Activated gamma-delta T cell treated with Interleukin-2 at 50 U/mL for 16 hours (primary cell): ENCODE measurements at places on chromosomes 11 and 22.

GRCh38 chr22:37635157-37635556, 4.3 kb upstream of the SH3BP1 start:
- no peak for DNase-seq

DNA sequence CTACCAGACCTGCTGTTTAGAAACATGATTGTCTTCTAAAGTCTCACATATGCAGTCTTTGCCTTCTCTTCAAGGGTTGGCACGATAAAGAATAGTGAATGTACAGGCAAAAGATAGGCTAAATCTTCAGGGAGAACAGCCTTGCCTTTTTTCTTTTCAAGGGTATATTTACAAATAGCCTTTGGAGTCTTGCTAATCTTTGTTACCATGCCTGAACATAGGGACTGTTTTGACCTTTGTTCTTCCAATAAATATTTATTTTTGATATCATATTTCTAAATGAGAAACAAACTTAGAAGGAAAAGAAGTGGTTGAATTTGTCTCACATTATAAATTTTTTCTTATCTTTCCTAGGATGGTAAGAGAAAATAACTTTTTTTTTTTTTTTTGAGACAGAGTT, 12.7 kb downstream of the CSTPP1 start:
- no peak for DNase-seq

GRCh38 chr11:65558930-65559509, 861 bp upstream of the LTBP3 start:
- DNase-seq, result no peak

- no peak for DNase-seq
Measured at GRCh38 chr11:86143087-86144030, 74.5 kb upstream of the PICALM start.

DNA sequence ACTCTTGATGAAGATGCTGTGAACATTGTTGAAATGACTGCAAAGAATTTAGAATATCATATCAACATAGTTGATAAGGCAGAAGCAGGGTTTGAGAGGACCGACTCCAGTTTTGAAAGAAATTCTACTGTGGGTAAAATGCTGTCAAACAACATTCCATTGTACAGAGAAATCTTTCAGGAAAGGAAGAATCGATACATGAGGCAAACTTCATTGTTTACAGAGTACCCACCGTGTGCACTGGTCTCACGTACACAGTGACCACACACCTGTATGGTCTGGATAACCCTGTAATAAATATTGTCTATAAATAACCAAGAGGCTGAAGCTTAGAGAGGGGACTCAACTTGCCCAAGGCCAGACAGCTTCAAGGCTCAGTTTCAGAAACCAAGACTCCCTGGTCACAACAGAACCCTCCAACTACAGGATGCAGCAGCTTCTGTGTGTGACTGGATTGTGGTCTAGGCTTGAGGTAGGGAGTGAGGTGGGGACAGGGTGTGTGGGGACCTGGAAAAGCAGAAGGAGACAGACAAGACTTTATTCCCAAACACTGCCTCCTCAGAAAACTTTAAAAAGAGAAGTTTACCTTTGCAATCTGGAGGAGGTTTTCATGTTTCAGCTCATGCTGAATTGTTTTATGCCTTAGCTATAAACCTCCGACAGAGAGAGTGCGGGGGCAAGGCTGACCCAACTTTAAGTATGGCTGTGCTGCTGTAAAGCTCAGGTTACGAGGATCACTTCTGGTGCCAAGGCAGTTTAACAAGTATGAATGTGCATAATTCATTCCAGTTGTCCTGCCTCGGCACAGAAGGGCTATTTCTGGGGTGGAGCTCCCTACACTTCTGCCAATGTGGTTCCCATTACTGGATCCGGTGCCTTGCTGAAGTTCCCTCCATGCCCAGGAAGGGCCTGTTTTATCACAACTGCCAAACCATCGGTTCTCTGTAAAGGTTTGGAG, 372.6 kb upstream of the NARS2 start:
- no peak for DNase-seq

DNA sequence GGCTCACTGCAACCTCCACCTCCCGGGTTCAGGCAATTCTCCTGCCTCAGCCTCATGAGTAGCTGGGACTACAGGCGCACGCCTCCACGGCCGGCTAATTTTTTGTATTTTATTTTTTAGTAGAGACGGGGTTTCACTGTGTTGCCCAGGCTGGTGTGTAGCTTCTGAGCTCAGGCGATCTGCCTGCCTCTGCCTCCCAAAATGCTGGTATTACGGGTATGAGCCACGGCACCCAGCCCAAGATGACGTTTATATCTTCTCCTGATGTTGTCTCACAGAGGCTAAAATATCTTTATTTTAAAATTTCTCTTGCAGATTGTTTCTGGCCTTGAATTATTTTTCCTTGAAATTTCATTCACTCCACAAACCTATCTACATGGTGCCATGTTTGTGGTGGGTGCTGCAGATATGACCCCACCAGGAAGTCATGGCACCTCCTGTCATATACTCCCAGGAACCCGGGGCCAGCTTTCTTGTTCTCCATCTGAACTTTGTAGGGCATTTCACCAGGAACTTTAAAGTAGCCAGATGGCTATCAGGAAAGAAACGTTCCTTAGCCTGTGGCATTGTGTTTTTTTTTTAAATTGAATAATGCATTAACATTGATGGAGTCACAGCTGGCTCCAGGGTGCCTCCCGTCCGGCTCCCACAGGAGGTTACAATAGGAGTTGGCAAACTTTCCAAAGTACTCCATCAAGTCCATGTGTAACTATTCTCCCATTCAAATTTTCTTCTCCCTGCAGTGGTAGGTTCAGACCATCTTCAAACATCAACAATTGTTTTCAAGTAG, 42.0 kb upstream of the LIPT2 start:
- DNase-seq, result no peak

DNA sequence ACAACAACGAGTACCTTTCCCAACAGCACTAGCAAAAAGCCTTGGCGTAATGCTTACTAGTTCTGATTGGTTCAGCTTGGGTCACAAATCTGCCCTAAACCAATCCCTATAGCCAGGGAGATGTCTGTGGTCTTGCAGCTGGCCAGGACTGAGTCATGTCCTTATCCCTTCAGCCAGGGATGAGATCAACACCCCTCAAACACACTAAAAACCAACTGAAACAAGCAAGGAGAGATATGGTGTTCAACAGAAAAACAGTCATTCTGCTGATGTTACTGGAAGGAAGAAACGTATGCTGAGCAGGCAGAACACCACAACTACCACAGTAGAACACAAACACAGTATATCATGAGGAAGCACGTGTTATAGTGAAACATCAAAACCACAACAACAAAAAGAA, 375.6 kb downstream of the LARGE1 start:
- no peak for DNase-seq

DNA sequence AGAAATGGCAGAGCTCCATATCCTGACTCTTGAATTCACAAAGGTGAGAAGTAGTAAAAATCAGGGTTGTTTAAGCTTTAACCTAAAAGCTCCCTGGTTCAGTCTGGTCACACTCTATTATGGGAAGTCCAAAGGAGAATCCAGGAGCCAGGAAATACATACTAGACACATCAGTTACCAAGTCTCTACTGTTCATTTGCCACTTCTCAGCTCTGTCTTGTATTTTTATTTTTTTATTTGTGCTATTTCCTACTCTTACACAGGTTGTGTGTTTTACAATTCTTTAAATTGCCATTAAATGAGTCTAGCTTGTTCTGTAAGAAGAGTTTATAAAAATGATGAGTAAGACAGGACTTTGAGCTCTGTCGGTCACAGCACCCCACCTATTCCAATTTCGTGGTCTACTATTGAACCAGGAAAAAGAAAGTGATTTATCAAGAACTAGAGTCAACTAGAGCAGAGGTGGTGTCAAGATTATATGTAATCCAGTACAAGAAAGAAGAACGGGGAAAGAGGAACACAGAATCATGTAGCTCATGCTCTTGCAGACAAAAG, 9.7 kb downstream of the MS4A12 start:
- no peak for DNase-seq

DNA sequence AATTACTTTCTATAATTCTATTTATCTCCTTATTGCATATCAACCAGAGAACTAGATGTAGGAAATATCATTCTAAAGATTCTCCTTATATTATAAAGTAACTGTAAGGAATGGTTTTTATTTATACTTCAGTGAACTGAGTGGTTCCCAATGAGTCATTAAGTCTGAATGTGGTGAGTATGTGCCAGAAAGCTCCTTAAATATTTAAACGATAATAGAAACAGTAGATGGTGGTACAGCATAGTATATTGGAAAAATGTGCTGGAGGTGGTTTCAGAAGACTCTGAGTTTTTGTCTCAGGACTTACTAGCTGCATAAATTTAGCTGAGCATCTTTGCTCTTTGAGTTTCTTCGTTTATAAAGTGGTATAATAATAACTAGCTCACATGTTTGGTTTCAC, 653.5 kb downstream of the FAM181B start:
- DNase-seq, result no peak

- DNase-seq, result no peak
Measured at GRCh38 chr22:41146573-41146972, 54.2 kb downstream of the EP300 start.

DNA sequence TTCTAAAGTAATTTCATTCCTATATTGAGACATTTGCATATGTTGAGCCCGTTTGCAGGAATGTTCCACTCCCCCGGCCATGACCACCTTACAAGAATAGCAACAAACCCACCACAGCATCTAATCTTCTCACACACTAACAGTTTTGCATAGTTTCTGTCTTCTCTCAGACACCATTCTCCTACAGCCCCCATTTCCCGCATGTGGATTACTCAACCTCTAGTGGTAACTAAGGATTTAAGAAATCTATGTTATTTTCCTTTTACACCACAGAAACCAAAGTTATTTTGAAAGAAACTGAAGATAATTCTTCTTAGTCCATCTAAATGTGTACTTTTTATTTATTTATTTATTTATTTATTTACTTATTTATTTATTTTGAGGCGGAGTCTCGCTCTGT, 2.3 kb downstream of the MS4A4E start:
- DNase-seq, result no peak

DNA sequence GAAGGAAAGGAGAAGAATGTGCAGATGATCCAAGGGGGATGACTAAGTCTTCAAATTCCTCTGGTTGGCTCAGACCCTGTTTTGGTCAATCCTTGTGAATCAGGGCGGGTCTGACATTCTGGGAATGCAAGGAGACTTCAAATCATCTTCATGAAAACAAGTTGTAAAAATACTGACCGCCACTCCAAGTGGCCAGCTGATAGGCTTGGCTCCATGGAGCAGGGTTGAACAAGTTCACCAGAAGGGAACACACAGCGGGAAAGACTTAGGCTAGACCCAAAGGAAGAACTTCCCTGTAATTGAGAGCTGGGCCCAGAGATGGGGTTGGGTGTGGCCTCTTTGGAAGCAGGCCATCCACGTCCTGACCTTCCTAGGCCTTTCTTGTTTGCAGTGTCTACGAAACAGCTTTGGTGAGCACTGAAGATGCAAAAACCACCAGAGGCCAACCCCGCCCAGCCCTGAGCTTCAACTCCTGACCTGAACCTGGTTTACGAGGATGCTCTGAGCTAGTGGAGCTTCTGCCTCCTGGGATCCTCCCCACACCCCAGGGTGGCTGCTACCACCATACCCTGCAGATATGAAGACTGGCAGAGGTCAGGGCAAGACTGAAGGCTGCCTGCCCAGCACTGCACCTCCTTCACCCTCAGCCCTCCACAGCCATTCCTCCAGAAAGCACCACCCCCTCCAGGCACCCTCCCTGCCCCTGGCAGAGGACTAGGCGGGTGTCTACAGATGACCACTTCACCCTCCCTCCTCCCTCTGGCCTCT, 26.1 kb downstream of the GDPD5 start:
- no peak for DNase-seq

DNA sequence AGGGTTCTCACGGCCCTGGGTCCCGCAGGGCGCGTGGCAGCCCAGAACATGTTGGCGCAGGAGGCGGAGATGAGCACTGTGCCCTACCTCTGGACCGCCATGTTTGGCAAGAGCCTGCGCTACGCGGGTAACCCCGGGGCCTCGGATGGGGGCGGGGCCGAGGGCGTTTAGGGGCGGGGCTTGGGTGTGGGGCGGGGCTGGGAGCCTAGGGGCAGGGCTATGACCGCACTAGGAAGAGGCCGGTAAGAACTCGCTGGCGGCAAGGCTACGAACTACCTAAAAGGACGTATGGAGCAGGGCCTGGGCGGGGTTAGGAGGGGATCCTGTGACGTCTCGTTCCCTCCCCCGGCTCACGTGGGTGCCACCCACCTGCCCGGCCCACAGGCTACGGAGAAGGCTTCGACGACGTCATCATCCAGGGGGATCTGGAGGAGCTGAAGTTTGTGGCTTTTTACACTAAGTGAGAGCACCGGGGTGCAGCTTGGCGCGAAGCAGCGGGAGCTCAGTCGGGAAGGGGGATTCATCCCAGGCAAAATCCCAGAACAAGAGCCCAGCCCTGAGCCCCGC, 2.8 kb upstream of the LZTR1 start:
- peak; percentile 33 for DNase-seq

- peak; percentile 88 for DNase-seq
Measured at GRCh38 chr22:31676700-31677099, 14.7 kb upstream of the PISD start.

DNA sequence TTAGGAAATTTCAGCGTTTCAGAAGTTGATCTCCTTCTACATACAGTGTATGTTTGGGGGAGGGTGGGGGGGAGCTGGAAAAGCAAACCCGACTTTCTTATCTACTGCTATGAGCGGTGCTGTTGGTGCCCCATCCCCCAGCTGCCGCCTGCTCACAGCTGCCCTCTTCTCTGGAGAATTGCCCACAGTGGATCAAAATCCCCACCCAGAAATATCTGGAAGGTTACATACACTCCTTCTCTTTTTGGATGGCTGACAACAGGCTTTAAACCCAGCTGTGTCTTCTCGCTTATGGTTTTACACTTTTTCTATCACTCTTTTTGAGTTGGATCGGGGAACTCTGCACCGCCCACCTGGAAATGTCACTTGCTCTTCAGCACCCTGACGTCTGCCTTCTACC, 56.4 kb downstream of the DHCR7 start:
- no peak for DNase-seq

GRCh38 chr11:35393098-35393497, 26.3 kb downstream of the SLC1A2 start:
- no peak for DNase-seq

GRCh38 chr11:100687054-100687629, at the start of gene ARHGAP42:
Gene ARHGAP42 (plus strand): TSS chr11:100687288. CDS start chr11:100687679, 391 bp downstream.
- DNase-seq, result peak; percentile 14

DNA sequence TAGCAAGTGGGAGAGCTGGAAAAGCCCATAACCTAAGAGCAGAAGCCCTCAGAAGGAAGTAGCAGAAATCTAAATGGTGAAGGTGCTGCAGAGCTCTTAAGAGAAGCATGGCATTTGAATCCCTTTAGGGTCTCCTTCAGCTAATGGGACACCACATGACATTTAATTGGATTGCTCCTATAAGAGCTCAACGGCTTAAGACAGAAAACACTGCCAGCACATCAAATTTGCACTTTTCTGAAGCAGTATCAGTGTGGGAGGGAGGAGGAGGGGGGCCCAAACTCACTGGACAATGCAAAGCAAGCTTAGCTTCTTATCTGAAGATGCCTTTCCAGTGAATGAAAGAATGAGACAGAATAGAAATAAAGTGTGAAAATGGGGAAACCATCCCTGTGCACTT, 287.9 kb upstream of the MTNR1B start:
- DNase-seq, result no peak

- no peak for DNase-seq
Measured at GRCh38 chr11:119087747-119088241, 3.1 kb downstream of the HMBS start.

- DNase-seq, result no peak
Measured at GRCh38 chr22:38177926-38178604, 3.6 kb downstream of the PLA2G6 start.
